CD4-positive, alpha-beta T cell treated with Interleukin-2 at 100 ng/mL for 4 hours (primary cell): ENCODE measurements at places on chromosomes 2 and 18.
A peak's percentile ranks its signal among the peaks of the same experiment; 100 is the strongest.

GRCh38 chr2:122249673-122250072 lies 494.2 kb downstream of the TSN start:
- no peak for DNase-seq

DNA sequence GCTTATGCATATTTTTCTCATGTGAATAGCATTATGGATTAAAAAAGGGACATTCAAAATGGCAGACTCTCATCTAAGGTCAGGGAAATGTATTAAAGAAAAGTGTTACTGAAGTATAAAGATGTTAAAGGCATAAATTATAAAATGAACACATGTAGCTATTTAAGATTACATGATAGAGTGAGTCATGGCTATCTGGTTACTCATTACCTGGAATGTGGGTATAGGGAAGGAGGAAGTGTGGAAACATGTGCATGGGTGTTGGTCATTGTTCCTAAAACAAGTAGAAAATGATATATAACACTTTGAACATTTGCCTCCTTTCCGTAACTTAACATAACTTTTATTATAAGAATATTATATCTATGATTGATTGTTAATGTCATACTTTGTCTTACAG lies 66.4 kb downstream of the MYO1B start:
- DNase-seq, result no peak

- no peak for DNase-seq
Observed at GRCh38 chr2:138010890-138011289, 46.6 kb downstream of the HNMT start.

DNA sequence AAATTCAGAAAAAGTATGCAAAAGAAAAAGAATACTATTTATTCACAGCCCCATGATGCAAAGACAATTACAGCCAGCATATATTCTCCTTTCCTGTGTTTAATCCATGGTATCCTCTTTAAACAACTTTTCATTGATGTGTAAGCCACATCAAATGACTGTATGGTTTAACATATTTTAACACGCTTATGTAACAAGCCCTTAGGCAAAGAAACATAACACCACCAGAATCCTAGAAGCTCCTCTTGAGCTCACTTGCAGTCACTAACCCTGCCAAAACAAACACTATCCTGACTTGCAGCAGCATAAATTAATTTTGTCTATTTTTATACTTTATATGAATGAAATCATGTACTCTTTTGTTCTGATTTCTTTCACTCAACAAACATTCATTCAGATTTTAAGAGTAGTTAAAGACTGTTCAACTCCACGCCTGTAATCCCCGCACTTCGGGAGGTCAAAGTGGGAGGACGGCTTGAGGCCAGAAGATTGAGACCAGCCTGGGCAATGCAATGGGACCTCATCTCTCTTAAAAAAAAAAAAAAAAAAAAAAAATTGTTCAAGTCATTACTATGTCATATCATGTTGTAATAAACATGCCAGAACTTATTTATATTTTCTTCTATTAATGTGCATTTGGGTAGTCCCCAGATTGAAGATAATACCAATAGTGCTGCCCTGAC lies 226.3 kb downstream of the NBAS start:
- no peak for DNase-seq

DNA sequence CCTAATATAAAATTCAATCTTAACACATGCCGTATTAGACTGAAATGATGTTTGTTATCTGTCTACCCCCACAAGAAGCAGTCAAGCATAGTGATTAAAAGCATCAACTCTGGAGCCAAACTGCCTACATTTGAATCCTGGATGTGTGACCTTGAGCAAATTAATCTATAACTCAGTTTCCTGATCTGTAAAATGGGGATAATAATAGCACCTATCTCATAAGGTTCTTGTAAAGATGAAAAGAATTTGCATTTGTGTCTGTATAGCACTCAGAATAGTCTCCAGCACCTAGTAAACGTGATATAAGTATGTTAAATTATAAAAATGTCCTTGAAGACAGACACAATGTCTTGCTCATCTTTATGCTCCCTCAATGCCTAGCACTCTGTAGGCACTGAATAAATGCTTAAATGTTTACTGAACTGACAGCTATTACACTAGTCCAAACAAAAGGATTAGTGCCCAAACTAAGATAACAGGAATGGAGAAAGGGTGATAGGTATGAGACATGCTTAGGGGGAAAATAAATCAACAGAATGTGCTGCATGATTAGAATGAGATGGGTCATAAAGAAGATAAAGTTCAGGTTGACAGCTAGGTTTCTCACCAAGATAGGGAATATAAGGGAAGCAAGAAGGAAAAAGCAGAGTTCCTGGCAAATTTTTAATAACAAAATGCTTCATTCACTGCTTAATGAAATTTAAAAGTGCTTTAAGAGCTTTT lies 180.6 kb downstream of the ATAD2B start:
- DNase-seq, result no peak

DNA sequence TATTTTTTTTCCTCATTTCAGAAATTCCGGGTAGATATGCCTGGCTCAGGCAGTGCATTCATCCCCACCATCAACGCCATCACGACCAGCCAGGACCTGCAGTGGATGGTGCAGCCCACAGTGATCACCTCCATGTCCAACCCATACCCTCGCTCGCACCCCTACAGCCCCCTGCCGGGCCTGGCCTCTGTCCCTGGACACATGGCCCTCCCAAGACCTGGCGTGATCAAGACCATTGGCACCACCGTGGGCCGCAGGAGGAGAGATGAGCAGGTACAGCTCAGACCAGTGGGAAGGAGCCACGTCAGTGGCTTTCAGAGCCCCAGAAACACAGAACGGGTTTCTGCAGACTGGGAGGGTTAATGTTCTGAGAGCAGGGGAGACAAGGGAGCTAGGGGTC lies 11.4 kb downstream of the FOSL2 start:
- no peak for DNase-seq

DNA sequence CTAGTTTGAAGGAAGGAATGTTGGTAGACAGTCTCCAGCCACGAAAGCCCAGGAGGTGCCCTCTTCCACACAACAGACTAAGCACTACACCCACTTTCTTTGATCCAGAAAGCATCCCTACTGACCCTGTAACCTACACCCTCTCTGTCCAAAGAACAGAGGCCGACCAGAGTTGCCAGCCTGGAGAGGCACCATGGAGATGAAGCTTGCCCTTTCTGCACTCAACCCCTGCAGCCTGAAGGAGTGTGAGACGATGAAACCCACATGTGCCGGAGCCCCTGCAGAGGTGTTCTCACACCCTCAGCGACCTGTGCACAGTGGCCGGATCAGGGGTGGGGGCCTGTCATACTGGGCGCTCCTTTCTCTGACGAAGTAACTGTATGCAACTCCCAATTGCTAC lies 136.3 kb downstream of the ZNF516 start:
- DNase-seq, result no peak

GRCh38 chr2:4255491-4255890 lies 552.1 kb downstream of the DCDC2C start:
- DNase-seq, result no peak

DNA sequence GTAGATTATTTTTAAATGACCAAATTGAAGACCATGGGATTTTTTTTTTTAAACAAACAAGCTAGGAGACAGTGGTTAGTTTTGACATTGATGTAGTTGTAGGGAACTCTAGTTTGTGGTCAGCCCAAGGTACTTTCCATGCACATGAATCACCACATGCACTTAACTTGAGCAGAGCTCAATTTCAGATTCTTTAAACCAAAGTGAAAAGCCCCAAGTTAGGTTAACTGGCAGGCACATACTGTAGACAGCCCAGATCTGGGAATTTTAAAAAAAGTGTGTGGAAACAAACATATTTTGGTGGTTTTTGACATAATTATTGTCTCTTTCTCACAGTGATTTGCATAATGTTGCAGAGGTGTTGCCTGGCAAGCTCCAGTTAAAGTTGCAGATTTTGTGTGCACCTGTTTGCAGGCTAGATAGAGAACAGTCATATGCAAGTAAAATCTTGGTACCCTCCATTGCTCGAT lies 88.4 kb downstream of the BCL2L11 start:
- DNase-seq, result peak; percentile 14

DNA sequence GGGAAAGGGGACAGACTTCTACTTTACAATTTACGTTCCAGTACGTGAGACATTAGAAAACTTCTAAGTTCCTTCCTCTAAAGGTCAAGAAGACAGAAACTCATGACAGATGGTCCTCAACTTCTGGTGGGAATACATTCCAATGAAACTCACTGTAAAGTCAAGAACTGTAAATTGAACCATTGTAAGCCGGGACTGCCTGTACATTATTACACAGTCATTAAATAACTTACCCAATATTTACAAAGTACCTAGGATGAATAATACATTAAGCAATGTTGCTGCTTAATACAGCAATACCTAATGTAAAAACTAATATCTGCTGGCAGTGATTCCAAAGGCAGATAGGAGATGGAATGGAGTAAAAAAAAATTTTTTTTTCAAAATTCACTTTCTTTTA lies 51.9 kb downstream of the CDH2 start:
- DNase-seq, result no peak

- no peak for DNase-seq
Observed at GRCh38 chr18:42619771-42620170, 495.7 kb downstream of the RIT2 start.

GRCh38 chr2:102599486-102599885 lies 19.9 kb upstream of the SLC9A2 start:
- DNase-seq, result no peak

DNA sequence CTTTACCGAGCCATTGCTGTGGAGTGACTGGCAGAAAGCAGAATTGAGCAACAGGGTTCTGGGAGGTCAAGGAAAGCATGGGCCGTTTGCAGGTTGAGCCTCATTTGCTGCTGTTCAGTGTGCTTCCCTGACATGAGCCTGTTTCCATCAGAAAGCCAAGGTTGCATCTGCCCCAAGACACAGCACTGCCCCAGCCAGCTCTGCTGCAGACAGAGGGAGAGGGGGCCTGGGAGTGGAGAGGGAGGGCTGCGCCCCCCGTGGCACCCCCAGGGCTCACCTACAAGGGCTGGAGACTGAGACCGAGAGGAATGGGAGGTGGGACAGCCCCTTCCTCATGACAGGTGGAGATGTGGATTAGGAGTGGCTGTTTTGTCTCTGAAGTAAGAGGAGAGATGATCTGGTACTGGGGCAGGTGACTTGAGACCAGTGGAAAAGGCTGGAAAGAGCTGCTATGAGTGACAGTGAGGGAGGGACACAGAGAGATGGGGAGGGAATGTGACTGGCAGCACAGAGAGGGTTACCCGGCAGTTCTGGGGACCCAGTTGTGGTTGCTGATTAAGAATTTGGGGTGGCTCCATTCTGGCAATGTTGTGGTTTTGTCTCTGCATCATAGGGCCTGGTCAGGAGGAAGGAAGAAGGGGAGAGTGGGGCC lies 218.0 kb downstream of the DYSF start:
- DNase-seq, result no peak

DNA sequence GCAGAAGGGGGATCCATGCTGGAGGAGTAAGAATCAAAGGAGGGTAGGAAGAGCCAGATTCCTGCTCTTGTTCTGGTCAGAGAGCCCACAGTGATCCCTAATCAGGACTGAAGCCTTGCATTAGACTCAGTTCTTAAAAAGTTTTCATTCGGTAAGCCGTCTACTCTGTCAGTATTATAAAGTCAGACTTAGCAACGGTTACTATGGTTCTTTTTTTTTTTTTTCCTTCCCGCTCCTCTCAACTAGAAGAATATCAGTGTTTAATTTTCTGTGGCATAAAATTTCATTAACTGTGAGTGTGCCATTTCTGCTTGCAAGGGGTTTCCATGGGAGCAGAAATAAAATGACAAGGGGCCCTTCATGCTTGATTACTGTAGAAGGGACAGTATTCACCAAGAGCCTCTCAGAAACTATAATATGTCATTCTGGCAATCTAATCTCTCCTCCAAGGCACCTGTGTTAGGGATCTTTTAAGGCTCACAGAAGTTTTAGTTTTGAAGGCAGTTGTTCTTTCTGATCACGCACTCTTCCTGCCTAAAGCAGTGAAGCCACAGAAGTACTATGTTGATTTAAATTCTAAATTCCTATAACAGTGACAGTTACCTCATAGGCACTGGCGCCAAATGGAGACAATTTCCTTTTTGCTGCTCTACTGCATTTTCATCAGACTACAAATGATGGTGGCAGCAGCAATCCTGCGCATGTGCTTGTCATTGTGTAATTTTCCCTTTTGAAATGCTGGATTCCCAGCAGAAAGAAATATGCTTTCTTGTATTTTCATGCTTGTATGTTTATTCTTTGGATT lies 57.0 kb downstream of the OSBPL6 start:
- no peak for DNase-seq

DNA sequence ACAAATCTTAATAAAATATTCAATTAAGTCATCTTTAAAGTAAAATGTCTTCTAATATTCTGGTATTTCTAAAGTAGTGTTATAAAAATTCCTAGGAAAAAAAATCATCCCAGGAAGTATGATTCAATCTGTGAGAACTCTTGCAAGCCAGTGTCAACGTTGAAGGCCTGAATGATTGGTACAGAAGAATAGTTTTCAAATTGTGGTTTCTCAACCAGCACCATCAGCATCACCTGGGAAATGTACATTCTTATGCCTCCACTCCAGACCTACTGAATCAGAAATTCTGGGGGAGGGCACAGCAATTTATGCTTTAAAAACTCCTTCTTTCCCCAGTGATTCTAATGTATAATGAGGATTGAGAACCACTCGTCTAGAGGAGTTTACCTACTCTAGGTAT lies 62.3 kb upstream of the C2orf15 start:
- DNase-seq, result no peak

GRCh38 chr2:24434541-24434940 lies 56.5 kb upstream of the NCOA1 start:
- no peak for DNase-seq

GRCh38 chr2:111165084-111165483 lies 44.4 kb downstream of the BCL2L11 start:
- no peak for DNase-seq

DNA sequence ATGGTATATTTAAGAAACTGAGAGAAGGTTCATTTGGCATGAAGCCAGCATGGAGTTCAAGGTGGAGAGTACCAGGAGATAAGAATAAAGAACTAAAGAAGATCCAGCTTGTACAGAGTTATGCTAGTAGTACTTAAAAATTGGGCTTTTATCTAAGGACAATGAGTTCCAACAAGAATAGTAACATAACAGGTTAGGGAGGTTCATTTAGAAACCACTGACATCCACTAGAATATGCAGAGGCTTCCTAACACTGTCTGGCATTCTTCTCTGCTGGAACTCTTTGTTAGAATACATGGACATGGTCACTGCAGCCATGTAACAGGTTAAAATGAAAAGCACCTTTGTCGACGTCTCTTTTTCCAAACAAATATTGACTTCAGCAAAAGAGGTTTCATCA lies 42.6 kb upstream of the DSC1 start:
- DNase-seq, result no peak

DNA sequence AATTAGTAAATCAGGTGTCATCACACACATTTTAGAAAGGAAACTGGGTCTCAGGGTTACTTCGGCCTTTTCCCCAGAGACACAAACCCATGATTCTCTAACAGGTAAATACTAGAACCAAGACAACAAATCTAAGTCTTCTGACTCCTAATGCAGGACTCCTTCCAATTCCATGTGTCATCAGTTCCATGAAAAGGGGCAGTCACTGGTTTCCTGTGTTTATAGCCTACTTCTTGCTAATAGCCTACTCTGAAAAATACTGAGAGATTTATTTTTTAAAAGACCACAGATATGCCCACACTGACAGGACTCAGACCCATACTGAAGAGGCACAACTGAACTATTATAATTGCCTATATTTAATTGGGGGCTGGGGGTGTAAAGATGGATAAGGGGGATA lies 33.0 kb downstream of the RAB1A start:
- peak; percentile 8 for DNase-seq
